ENCODE measurements at places on chromosomes 4 and X.

GRCh38 chrX:122583551-122583950 is 600.5 kb upstream of the GRIA3 start:
- no peak for DNase-seq

- DNase-seq = no peak
Observed at GRCh38 chr4:185068837-185069236, 50.5 kb downstream of the HELT start.

DNA sequence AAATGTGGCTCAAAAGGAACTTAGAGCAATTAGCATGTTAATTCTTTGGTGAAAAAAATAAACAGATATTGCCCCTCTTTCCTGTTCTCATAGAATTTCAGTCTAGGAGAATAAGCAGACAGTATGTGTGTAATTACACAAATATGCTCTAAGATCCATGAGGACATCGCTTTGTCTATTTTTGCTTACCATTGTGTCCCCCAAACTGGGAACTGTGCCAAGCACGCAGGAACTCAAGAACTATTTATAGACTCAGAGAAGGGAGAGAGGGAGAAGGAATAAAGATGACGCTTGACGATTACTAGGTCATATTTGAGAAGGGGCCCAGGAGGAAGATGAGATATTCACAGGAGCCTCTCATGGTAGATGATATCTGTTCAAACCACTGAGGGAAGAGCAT is 692.6 kb downstream of the RAB28 start:
- DNase-seq = no peak

- DNase-seq = no peak
Observed at GRCh38 chr4:172785613-172786012, 383.0 kb upstream of the GALNT7 start.

DNA sequence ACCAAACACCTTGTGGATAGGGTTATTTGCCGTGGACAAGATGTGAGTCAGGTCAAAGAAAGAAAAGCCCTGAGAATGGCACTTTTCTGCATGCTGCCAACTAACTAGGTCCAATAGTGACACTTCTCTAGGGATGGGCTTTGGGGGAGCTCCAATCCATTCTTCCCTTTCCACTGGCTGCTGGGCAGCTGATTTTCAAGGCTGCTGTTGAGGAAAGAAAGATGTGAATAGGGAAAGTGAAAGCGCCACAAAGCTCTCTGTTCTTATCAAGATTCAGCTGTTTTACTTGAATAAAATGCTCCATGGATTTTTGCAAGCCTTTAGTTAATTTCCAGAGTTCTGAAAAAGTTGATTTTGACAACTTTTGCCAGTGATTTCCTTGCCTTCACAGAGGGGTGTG is 244.2 kb upstream of the F9 start:
- DNase-seq = no peak

GRCh38 chr4:110128472-110128919 is 69.9 kb downstream of the ELOVL6 start:
- DNase-seq = no peak

DNA sequence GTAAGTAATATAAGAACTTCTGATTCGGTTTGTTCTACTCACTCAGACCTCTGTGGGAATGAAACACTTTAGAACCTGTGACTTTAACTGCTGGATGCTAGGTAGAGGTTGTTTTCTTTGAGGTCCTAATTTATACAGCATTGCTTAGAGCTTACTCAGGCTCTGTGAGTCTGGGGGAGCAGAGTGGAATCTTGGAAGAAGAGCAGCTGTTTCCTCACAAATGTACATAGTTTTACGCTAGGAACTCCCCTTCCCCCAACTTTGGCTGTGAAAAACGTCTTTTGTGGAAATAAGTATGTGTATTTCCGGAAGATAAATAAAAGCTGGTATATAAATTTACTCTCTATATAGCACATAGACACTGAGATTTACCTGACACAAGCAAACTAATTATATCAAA is 141.4 kb downstream of the NAA11 start:
- no peak for DNase-seq

DNA sequence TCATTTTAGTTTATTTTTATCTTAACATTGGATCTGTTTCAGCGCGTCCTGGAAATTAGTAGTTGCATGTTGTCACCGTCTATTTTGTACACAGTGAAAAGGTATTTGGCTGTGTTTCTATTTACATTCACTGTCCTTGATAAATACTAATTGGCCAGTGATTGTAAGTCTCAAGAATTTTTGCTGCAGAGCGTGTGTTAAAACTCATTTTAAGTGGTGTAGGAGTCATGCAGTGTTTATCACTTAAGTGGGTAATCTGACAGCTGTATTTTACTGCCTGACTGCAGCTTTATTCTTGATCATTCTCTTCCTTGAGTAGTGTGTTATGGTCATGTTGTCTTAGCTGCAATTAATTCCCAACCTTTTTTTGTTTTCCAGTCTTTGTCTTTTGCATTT is 9.8 kb downstream of the GUCY1A1 start:
- no peak for DNase-seq

DNA sequence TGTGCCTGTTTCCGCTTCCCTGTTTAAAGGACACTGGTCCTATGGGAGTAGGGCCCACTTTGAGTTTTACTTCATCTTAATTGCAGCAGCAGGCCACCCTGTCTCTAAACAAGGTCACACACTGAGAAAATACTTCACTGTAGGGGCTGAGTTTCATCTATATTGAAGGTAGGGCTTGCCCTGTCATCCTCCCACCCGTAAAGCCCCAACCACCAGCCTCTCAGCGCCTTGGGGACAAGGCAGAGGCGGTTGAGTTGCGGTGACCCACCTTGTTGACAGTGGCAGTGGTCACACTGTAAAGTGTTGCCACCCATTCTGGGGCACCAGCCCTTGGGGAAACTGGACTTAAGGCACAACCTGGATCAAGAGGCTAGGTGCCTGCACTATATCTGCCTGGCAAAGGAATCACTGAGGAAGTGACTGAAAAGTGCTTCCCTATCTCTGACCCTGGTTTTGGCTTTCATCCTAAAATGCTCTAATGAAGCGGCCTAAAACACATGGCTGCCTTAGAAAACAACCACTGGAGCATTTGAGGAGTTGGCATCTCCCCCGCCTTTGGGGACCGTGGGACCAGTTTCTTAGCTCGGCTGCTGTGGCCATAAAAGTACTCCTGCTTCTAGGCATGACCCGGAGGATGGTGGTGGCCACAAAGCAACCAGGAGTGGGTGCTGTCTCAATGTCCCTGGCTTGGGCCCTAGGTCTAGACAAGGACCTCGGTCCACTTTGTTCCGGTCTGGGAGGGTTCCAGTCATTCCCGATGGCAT is 7.8 kb upstream of the WDR1 start:
- no peak for DNase-seq

DNA sequence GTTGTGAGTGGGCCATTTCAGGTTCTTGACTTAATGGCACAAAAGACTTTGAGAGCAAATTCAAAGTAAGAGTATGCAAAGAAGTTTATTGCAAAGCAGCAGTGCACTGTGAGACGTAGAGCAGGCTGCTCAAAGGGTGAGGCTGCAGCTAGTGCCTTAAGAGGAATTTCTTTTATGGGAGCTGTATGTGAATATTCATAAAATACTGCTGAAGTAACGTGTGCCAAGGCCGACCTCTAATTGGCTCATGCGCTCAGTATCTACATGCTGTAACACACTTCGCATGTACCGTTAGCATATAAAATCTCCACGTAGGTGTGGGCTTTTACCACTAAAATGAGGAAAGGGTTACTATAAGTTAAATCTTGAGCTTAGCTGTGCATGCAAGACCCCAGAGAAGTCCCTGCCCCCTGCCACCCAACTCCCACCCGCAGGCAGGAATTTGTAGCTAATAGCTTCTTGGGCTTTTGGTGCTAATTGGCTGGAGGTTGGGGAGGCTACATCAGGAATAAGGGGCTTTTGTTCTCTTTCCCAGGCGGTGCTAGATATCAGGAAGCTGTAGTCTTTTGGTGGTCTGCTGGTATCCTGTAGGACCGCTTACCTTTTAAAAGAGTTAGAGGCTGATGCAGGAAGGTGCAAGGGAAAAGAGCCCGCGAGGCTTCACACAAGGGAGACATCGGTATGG is 47.6 kb downstream of the FSTL5 start:
- no peak for DNase-seq

GRCh38 chr4:78056265-78057129 is 626 bp upstream of the FRAS1 start:
- peak; percentile 78 for DNase-seq

Data from Daoy (cell line).